T-helper 17 cell (primary cell): ENCODE measurements at places on chromosomes 1 and 21.

- DNase-seq = no peak
These were observed 17.8 kb downstream of the COPA start for GRCh38 chr1:160325252-160325651.

- no peak for DNase-seq
These were observed 119.0 kb upstream of the NFIA start for GRCh38 chr1:60963167-60963940.

- DNase-seq = no peak
These were observed 14.4 kb downstream of the INAVA start for GRCh38 chr1:200909071-200909470.

- DNase-seq = no peak
These were observed 243.1 kb downstream of the S1PR1 start for GRCh38 chr1:101479945-101480344.

DNA sequence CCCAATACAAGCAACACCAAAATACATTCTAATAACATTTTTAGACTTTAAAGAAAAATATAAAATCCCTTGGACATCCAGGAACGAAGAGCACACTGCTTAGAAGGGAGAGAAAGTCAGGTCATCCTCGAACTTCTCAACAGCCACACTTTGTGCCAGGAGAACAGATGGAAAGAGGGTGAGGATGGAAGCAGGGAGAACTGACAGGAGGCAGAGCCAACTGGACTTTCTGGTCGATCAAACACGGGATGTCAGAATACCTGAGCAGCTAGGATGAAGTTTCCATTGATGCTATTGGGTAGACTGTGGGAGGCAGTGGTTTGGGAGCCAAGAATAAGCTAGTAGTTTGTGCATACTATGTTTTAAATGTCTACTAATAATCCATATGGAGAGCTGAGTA lies 111.4 kb downstream of the TOMM20 start:
- DNase-seq = no peak

GRCh38 chr1:198902655-198903054 lies 263.8 kb downstream of the PTPRC start:
- no peak for DNase-seq

GRCh38 chr1:204345438-204345841 lies 14.3 kb downstream of the PLEKHA6 start:
- no peak for DNase-seq

- no peak for DNase-seq
These were observed 41.2 kb downstream of the DMRTB1 start for GRCh38 chr1:53500204-53501064.

- no peak for DNase-seq
These were observed 85.9 kb downstream of the PSMG1 start for GRCh38 chr21:39097335-39097861.

DNA sequence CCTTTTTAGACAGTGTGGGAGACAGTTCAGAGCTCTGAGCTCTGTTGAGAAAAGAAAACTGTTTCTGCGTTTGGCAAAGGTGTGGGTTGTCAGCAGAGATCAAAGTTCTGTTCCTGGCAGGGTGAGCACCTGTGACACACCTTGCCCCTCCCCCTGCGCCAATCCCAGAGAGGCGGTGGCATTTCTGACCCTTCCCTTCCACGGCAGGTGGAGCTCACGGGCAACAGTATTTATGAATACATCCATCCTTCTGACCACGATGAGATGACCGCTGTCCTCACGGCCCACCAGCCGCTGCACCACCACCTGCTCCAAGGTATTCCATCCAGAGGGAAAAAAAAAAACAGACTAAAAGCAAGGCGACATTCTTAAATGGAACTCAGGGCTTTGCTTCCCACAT lies 20.7 kb downstream of the SIM2 start:
- no peak for DNase-seq

- no peak for DNase-seq
These were observed 3.1 kb downstream of the PANK4 start for GRCh38 chr1:2523191-2523890.

GRCh38 chr1:100556925-100557605 lies 19.1 kb downstream of the GPR88 start:
- DNase-seq = no peak

DNA sequence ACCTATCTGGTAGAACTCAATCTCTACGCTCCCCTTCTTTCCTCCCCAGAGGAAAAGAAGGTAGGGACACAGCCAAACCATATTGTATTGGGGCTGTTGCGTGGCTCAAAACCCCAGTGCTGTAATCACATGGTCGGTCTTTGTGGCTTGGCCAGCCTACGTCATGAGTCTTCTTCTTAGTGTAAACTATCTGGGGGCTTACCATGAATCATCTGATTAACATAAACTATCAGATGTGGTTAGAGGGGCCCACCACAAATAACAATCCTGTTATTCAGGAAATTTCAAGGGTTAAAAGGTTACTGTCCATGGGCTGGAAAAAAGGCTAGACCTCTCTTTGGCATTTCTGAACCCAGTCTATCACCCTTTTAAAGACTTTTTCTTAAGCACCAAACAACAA lies 49.5 kb upstream of the GPR52 start:
- DNase-seq = no peak

GRCh38 chr1:162018418-162018817 lies 5.3 kb downstream of the OLFML2B start:
- no peak for DNase-seq

- DNase-seq = no peak
These were observed 92.5 kb upstream of the VAMP3 start for GRCh38 chr1:7678491-7679158.

- DNase-seq = no peak
These were observed 32.9 kb downstream of the JAK1 start for GRCh38 chr1:64933296-64934070.

GRCh38 chr1:22229379-22229778 lies 86.5 kb upstream of the WNT4 start:
- no peak for DNase-seq

GRCh38 chr1:12184008-12184681 lies 17.4 kb downstream of the TNFRSF1B start:
- no peak for DNase-seq

- no peak for DNase-seq
These were observed 24.6 kb downstream of the PADI2 start for GRCh38 chr1:17094664-17095063.

GRCh38 chr1:207925210-207925609 lies 14.3 kb upstream of the CD34 start:
- no peak for DNase-seq

DNA sequence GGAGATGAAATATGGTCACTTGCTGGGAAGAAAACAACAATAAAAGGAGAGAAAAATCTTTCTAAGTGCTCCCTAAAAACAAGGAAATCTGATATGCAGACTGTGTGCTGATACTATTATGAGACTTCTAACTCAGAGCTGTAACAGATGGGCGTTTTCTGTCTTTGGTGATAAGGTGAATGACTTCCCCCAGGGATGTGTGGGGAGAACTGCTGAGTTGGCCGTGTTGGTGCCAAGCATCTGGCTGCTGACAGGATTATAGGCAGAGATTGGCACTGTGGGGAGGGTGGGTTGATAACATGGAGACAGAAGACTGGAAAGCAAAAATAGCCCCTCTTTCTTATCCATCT lies 438.5 kb upstream of the PLXNA2 start:
- DNase-seq = no peak

DNA sequence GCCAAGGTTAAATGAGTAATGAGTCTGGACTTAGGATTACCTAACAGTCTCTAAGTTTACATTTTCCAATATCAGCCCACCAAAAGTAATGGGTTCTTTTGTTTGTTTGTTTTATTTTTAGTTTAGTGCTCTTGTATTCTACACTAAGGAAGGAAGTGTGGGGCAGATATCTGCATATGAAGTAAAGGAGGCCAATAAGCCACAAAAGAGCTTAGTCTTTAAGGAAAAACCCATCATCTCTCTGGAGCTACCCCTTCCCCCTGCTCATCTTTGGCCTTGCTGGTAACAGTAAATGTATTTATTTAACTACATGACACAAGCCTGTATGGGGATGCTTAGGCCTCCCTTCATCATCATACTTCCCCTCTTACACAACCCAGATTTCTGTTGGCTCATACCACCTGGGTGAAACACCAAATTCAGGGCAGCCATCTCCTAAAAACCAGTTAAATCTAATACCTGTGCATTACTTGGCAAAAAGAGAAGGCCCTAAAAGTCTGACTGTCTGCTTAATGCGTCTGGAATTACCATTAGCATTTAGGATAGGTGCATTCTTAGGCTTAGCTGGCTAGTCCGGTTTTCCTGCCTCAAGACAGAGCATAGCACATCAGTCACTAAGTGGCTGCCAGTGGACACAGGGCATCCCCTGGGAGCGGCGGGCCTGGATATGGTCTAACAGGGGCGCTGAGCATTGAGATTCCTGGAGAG lies 96.8 kb upstream of the ADGRL2 start:
- no peak for DNase-seq

GRCh38 chr1:59565611-59566410 lies 248.9 kb upstream of the HOOK1 start:
- no peak for DNase-seq

DNA sequence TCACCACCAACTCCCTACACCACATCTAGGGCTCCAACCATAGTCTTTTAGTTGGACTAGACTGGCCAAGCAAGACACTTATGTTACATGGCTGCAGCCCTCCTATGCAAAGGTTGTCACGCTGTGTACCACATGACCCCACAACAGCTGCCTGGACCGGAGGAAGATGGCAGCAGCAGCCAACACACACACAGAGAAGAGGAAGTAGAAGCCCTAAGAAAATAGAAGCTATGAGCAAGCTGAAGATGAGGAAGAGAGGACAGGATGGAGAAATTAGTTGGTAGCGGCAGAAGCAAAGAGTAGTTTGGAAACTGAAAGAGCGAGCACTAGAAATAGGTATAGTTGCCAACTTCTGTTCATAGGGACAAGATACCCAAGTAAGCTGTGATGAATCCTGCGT lies 60.8 kb upstream of the RALGPS2 start:
- no peak for DNase-seq

DNA sequence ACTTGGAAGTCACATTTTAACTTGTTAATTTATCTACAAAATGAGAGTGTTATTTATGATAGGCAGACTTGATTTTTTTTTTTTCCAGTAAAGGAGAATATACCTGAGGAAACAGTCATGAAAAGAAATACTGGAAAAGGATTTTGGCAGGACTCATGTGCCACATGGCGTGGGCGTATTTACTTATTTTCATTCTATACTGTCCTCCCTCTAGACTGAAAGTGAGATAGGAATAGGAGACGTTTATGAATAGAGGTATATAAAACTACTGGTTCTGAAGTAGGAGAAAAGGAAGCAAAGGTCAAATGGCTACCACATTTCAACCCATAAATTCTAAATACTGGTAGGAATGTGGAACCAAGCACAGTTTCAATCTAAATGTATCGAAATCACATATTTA lies 94.8 kb upstream of the MPC2 start:
- no peak for DNase-seq

DNA sequence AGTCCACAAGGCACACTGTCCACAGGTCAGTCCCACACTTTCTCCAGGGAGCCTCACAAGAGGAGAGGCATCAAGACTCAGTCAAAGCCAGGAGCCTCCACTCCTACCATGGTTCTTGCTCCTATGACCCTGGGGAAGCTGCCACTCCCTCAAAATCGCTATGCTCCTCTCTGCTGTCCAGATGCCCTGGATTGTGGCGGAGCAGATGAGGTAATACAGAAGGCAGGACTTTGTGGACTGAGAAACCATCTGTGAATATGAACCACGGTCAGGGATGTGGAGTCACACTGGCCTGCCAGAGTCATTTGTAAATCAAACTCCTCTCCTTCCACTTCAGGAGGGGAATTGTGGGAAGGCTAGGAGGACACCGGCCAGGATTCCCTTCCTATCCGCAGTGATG lies 20.6 kb downstream of the VWA5B1 start:
- DNase-seq = no peak
